ENCODE measurements at places on chromosomes 12 and 14.

GRCh38 chr14:105363847-105364708, 34.3 kb upstream of the TEX22 start:
- no peak for DNase-seq

- DNase-seq = no peak
Observed at GRCh38 chr12:49801141-49802063, 26.8 kb downstream of the NCKAP5L start.

DNA sequence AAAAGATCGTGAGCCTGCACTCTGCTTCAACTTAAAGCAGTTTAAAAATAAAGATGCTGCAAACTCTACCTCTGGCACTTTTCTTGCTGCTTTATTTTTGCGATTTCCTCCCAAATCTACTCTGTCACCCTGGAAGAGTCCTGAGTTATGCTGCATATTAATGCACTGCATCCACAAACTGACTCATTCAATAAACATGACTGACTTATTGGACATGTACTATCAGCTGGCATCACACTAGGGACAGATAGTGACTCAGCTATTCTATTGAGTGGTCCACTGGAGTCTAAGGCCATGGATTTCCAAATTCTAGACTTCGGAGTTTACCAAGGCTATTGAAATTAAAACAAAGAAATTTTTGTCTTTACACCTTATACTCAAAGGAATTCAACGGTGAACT, 90.7 kb upstream of the PTPRR start:
- DNase-seq = peak; percentile 61

- no peak for DNase-seq
Observed at GRCh38 chr14:22491683-22492621, 97.1 kb downstream of the DAD1 start.

Data from Caki2 (cell line).